NCI-H82 (cell line): ENCODE measurements at places on chromosomes 12 and 14.

GRCh38 chr14:84343656-84344055 is 1186.3 kb upstream of the FLRT2 start:
- no peak for DNase-seq

GRCh38 chr12:104467346-104467837 is 10.6 kb downstream of the CHST11 start:
- no peak for DNase-seq

GRCh38 chr12:2294651-2295475 is 242.1 kb downstream of the CACNA1C start:
- DNase-seq = no peak

DNA sequence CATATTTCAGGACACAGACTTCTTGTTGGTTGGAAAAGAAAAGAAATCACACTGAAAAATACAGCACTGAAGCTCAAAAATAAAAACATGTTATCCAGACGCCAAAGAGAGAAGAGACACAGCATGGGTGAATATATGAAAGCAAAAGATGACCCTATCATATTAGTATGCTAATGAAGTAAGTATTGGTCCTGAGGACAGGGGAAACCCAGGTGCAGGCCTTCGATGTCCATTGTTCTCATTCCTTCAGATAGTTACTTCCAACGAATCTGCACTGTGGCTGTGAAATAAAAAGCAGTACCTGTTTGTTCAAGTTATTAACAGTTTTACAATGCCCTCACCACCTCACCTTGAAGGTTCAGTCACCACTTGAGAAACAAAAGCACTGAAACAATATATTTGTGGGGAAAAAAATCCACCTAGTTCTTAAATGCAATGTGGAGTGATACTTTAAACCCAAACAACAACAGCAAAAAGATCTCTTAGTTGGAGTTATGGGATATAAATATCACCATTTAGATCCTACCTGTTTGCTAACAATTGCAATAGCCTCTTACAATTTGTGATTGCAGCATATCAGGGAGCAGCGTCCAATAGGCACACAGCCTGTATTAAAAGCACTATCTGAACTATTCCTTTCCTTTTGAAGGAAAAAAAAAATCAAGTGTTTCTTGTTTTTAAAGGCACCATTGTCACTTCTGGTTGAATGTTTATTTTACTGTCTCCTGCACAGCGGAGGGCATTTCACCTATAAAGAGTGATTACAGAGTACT is 188.1 kb downstream of the BCAT1 start:
- no peak for DNase-seq

- no peak for DNase-seq
These were observed 3.8 kb upstream of the CDKL1 start for GRCh38 chr14:50400461-50400860.

- no peak for DNase-seq
These were observed 286.4 kb downstream of the NELL2 start for GRCh38 chr12:44589697-44590096.

- no peak for DNase-seq
These were observed 167.3 kb downstream of the DACT1 start for GRCh38 chr14:58805057-58805456.

DNA sequence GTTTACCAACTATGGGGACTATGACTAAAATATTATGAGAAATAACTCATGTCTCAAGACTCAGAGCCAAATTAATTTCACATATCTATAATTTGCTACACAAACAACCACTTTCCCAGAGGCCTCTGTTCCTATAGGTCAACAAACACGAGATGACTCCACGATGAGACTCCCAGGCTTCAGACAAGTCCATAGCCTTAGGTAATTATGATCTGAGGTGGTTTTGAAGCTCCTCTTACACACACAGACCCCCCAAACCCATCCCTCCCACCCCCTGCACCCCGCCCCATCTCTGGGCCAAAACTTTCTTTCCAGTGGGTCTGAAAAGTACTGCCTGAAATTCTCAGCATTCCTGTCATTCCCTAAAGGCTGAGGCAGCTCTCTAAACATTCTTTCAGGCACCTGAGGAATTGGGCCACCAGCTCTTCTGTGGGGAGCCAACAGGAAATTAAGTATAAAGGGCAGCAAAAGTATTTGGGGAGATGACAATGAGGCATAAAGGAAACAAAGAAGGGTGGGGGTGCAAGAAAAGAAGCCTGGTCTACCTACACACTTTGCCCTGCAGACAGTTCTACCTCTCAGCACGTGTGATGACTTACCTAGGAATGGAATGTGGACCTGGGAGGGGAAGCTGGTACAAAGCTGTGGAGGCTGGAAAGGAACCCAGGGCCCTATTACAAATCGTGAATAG is 143.6 kb downstream of the PAWR start:
- DNase-seq = no peak

DNA sequence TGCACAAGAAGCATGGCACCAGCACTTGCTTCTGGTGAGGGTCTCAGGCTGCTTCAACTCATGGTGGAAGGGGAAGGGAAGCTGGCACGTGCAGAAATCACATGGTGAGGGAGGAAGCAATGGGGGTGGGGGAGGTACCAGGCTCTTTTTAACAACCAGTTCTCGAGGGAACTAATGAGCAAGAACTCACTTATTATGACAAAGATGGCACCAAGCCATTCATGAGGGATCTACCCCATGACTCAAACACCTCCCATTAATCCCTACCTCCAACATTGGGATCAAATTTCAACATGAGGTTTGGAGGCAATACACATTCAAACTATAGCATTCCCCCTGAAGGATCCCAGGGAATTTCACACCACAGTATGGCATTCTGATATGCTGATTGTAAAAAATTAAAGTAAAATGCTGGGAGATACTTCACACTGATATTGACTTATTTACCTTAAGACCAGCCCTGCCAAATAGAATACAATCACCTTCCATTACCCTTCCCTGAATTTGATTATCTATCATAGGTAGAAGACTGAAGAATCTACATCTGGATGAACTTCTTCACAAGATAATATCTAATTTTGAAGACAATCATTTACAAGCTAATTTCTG is 201.7 kb upstream of the PLXNC1 start:
- DNase-seq = no peak

GRCh38 chr12:82326905-82327503 is 31.2 kb downstream of the CCDC59 start:
- DNase-seq = peak; percentile 55

- DNase-seq = peak; percentile 66
These were observed 142.8 kb downstream of the PAWR start for GRCh38 chr12:79547735-79548609.

DNA sequence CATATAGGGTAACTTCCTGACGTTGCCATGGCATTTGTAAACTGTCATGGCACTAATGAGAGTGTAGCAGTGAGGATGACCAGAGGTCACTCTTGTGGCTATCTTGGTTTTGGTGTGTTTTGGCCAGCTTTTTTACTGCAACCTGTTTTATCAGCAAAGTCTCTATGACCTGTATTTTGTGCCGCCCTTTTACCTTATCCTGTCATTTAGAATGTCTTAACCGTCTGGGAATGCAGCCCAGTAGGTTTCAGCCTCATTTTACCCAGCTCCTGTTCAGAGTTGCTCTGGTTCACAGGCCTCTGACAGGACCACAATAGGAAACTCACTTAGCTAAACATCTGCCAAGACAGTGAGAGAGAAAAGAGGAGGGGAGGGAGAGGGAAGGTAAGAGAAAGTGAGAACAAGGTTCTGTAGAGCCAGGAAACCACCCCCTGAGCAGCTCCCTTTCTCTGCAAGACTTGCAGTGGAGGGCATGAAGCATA is 64.8 kb upstream of the PLEKHG3 start:
- no peak for DNase-seq

- no peak for DNase-seq
These were observed 146.5 kb downstream of the SAMD4A start for GRCh38 chr14:54713379-54713778.
